Ammon's horn (tissue), 1 donor: ENCODE measurements at places on chromosomes 2 and 18.

GRCh38 chr2:205687641-205687956 is 5.3 kb downstream of the NRP2 start:
- DNase-seq: no peak

- no peak for DNase-seq
These were observed 1.0 kb downstream of the AGAP1 start for GRCh38 chr2:235494716-235495372.

DNA sequence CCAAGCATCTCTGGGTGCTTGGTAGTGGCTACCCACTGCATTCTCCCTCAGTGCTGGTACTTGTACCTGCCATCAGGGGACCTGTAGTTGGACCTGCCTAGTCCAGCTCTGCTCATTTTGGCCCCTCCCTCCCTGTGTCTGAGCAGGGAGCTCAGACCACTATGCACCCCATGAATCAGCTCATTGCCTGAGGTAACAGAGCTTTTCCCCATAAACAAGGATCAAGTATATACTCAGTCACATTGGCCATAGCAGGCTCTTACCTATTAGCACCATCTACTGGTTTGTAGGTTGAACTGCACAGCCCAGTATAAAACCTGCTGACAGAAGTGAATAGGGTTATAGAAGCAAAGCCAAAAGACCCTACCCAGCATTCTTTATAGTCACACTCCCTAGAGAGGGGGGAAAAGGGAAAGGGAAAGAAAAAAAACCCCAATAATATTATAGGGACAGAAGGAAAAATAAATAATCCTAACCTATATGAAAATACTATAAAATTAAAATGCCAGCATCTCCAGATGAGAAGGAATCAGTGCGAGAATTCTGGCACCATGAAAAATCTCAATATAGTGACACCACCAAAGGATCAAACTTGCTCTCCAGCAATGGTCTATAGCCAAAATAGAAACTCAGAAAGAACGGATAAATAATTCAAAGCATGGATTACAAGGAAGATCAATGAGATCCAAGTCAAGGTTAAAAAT is 6.9 kb upstream of the FLACC1 start:
- peak; percentile 18 for DNase-seq

- no peak for DNase-seq
These were observed 113.7 kb downstream of the XRCC5 start for GRCh38 chr2:216222650-216223352.

- no peak for DNase-seq
These were observed 43.0 kb upstream of the ACADL start for GRCh38 chr2:210268281-210268680.

GRCh38 chr2:218008060-218009040 is 5.6 kb upstream of the TNS1 start:
- no peak for DNase-seq

DNA sequence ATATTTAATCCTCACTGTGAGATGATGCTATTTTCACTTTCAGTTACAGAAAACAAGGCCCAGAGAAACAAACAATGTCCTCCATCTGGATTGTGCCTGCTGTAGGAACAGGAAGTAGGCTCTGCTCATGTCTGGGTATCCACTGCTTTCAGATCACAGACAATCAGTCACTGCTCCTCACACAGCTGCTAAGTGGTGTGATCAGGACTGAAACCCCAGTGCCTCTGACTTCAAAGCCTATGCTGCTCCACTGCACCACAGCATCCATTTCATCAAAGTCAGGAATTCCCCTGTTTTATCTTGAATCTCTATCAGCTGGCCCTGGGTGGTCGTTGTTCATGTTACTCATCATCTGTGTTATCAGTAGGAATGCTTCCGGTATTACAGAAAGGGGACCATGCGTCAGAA is 303.8 kb upstream of the TRIB2 start:
- no peak for DNase-seq

- peak; percentile 61 for DNase-seq
These were observed at the start of gene TCF7L1 for GRCh38 chr2:85132834-85133637. Gene TCF7L1, plus strand, starts transcription at chr2:85133392. Its CDS starts 293 bp downstream, at chr2:85133685.

DNA sequence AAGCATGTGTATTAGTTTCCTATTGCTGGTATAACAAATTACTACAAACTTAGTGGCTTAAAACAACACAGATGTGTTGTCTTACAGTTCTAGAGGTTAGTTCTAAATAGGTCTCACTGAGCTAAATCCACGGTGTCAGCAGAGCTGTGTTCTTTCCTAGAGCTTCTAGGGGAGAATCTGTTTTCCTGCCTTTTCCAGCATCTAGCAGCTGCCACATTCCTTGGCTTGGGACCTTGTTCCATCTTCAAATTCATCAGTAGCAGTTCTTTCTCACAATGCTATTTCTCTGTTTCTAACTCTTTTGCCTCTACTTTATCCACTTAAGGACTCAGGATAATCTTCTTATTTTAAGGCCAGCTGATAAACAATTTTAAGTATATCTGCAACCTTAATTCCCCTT is 32.2 kb upstream of the CREB1 start:
- peak; percentile 0 for DNase-seq

DNA sequence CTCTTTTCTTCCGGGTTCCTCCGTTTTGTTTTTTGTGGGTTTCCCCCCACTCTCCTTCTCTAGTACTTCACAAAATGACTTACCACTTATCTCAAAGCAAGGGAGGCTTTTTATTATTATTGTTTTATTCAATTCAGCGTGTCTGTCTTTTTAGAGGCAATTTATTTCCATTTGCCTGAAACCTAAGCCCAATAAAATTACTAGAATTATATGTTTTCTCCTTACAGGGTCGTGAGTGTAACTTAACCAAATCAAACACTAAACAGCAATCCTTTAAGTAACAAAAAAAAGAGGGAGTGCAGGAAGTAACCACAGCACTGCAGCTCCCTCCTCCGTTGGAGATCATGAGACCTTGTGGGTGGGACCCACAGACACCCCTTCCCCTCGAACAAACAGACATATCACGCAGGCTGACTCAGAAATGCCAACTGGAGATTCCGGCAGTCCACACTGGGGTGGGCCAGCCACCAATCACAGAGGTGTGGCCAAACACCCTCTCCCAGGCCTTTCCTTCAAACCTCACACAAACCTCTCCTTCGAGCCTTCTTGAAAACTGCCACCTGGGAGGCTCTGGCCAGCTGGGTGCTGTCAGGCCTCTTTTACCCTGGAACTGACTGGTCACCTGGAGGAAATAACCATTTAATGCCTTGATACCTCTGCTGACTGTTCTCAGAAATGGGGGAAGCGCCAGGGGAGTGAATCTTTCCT is 207.1 kb upstream of the SMAD2 start:
- no peak for DNase-seq

DNA sequence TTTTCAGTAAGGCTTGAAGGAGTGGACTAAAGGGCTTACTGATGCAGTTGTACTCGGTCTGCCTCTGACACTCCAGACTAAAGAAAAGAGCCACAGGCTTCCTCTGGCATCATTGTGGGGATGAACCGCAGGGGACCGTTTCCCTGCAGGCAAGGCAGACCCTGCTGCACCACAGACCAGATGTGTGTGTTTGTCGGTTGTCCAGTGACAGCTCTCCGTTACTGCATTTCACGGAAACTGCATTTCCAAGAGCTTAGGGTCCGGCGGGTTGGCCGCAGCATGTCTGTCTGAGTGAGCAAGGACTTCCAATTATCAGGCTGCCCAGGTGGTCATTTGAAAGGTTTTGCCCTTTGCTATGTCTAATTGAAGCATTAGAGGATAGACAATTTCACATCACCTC is 98.1 kb downstream of the FAM210A start:
- DNase-seq: no peak

GRCh38 chr2:195410074-195410671 is 246.9 kb upstream of the SLC39A10 start:
- no peak for DNase-seq

DNA sequence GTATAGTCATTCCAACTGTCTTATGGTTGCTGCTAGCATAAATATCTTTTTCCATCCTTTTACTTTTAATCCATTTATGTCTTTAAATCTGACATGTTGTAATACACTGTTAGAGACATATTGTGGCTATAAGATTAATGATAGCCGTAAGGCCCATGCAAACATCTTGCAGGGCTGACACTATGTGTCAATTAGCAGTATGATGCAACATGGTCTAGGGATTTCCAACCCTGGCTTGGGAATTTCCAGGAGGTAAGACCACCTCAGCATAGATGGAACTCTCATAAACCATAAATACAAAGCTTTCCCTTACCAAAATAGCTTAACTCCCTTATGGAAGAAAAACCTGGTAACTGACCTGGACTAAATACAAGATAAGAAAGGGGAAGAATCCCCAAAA is 16.5 kb downstream of the SCLY start:
- no peak for DNase-seq

DNA sequence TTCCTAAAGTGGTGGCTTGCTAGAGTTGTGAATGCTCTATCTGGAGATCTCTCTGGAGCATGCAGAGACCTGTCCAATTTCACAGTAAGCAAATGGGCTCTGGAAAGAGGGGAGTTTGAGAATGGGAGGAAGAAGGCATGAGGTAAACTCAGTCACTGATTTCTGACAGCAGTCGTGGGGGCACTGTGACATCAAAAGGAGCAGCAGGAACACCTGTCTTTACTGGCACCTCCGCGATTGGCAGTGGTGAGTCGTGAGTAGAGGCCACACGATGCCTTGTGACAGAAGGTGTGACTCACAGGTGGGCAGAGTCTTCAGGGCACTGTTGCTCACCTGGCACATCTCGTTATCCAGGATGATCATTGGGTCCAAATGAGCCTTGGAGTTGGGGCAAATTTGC is 38.8 kb upstream of the CAVIN2 start:
- DNase-seq: no peak

- no peak for DNase-seq
These were observed 56.2 kb upstream of the SLC39A10 start for GRCh38 chr2:195600778-195601177.

DNA sequence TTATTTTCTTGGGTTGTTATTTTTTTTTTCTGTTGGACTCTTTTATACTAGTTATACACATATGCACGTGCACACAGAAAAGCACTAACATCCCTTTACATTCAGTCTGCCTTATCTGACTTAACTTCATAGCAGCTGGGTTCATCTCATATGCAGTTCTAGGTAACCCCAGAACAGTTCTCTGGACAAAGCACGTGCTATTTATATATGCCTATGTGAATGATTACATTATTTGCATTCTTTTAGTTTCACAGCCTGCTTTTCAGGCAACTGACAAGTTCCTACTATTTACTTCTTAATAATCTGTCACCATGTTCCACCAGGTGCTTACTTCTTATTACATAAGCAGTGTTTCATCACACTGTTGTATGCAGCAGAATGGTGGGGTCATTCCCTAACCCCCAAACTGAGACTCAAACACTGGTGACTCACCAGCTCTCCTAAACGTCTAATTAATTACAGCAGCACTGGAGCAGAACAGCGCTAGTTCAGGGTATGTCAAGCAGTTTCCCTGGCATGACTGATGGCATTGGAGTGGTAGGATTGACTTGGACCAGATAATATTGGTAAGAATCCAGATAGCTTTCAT is 372.8 kb downstream of the CLIP4 start:
- DNase-seq: no peak

DNA sequence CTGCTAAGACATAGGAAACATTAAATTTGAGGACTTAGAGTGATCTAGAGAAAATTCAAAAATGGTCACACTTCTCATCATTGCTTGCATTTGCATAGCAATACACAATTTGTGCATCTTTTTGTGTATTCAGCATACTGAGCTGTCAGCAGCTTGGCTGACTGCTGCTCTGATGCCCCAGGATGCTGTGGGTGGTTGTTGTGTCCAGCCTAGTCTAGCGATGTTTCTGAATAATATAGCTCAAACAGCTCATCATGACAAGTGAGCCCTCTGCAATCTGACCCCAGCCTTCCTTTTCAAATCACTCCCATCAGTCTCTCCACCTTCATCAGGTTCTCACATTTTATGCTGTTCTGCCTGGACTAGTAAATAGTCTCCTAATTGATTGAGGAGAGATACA is 483.7 kb upstream of the SPHKAP start:
- DNase-seq: no peak

- no peak for DNase-seq
These were observed 113.0 kb downstream of the MEIS1 start for GRCh38 chr2:66547887-66548286.

DNA sequence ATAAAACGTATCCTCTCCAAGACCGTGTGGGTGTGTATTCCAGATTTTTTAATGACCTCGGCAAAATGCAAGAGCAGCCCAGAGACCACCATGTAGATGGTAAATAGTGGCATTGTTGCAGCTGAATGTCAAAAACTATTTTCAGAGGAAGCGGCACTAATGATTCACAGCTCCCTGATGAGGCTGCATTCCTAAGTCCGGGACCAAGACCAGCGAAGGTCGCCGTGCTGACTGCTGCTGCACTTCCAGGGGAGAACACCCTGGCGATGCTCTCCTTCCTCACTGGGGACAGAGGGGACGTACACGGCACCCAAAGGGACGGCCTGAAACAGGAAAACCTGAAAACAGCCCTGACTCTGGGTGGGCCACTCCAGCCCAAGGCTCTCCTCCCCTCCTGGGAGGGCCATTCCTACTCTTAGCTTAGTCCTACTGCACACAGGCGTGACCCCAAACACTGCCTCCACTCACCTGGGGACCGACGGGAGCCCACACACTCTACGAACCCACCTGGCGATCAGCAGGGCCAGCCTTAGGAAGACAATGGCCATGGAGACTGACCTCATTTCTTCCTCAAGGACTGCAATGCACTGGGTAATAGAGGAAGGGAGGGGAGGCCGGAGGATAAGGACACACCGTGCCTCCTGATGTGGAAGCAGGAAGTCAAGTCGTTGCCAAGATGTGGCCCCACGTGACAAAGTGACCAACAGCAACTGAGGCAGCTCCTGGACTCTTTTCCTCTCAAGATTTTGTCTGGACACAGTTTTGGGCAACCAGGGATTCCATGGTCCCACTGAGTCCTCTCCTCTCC is 82.8 kb downstream of the ZNF516 start:
- DNase-seq: no peak

GRCh38 chr18:5890331-5891183 is 4.8 kb downstream of the TMEM200C start:
- DNase-seq: no peak

- no peak for DNase-seq
These were observed 6.5 kb downstream of the RNF149 start for GRCh38 chr2:101302016-101302415.

DNA sequence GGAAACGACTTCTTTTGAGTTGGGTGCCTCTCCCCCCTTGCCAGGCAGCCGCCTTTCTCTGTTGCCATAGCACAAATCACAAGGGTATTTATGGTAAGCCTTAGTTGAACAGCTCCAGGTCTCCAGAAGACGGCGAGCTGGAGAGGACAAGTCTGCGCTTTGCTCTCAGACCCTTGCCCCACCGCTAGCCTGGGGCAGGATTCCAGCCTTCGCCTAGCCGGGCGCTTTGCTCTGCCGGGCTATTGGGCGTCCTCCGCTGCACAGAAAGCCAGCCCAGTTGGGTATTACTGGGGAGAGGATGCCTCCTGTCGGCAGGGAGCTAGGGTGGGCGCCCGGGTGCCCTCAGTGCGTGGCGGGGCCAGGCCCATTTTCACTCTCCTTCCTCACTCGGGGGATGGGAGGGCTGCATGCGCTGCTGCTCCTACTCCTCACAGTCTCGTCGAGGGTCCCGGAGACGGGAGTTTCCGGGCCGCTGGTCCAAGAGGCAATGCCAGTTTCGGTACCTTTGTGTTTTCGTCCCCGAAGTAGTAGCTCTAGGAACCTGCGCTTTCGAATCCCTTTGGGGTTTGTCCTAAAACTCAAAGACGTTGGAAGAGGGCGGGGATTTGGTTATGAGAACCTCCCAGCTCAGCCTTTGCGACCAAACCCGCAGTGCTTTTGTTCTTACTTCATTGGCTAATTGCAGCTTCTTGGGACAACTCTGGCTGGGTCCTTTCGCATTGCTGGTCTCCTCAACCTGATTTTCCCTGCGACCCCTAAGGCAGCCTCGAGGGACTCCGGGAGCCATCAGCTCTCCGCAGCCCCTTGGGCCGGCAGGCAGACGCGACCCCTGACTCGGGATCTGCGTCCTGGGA is 3.6 kb upstream of the DLX2 start:
- DNase-seq: no peak

GRCh38 chr2:71157124-71157793 is 26.8 kb downstream of the MPHOSPH10 start:
- DNase-seq: peak; percentile 56
